ENCODE measurements at places on chromosomes 1 and 21. TPM values are rescaled to one million over a fixed set of nuclear protein-coding genes. Genes with fewer than 3 reads are reported as not detected.

DNA sequence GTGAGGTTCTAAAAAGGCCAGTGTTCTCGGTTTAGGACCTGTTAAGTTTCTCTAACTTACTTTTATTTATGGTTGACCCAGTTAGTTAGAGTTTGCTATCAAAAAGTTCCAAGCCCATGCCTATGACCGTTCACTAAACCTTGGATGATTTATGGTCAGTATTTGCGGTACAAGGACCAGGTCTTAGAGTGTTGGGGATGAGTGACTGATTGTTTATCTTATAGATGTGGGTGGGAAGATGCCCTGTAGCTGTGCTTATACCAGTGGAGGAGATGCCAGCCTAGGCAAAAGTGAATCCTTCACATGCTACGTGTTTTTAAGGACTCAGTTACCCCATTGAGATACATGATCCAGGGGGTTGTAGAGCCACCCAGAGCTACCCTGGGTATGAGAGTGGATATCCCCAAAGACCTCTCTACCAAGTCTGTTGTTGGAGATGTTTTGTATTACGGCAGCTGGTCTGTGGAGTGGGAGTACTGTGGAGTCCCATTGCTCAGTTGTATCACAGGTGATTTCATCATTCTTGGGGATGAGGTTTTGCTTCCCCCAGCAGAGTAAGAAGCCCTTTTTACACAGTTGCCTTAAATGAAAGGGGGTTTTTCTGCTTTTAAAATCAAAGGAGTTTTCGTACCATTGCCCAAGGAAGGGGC lies 2.1 kb downstream of the SLC22A15 start:
- H3K4me3 ChIP-seq: no peak overlapping the region
- H3K4me1 ChIP-seq: peaks cover 27% of the 10 kb centered on the region
- DNase-seq: no peak
- 0 out of 2 replicates have a peak overlapping the region, but pooled peaks have one; percentile 30 for H3K27ac ChIP-seq
- no peaks in the 10 kb centered on the region for H3K36me3 ChIP-seq

GRCh38 chr1:23639460-23640095 lies 52.0 kb upstream of the RPL11 start:
- H3K27me3 ChIP-seq: no peaks in the 10 kb centered on the region
- no peak for DNase-seq

DNA sequence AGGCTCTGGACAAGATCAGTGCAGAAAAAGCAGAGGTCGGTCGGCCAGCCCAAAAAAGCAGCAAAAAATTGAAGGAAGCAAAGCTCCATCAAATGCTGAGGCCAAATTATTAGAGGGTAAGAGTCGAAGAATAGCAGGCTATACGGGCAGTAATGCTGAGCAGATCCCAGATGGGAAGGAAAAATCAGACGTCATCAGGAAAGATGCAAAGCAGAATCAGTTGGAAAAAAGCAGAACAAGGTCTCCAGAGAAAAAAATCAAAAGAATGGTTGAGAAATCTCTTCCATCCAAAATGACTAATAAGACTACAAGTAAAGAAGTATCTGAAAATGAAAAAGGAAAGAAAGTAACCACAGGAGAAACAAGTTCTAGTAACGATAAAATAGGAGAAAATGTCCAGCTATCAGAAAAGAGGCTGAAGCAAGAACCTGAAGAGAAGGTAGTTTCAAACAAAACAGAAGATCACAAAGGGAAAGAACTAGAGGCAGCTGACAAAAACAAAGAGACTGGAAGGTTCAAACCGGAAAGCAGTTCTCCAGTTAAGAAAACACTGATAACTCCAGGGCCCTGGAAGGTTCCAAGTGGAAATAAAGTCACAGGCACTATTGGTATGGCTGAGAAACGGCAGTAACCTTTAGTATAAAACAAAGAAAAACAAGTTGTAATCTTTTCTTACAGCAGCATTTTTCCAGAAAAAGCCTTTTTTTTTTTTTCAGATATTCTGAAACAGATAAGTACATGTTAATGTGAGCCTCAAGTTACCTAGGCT lies 75.7 kb downstream of the PHTF1 start:
- DNase-seq: no peak
- H3K4me3 ChIP-seq: no peak overlapping the region
- H3K36me3 ChIP-seq: no peaks in the 10 kb centered on the region
- no peak overlapping the region for H3K27ac ChIP-seq
- H3K27me3 ChIP-seq: no peaks in the 10 kb centered on the region

GRCh38 chr1:186925881-186926669 lies 97.3 kb downstream of the PLA2G4A start:
- no peak for DNase-seq
- H3K36me3 ChIP-seq: no peaks in the 10 kb centered on the region
- no peaks in the 10 kb centered on the region for H3K27me3 ChIP-seq
- no peak overlapping the region for H3K4me3 ChIP-seq
- H3K4me1 ChIP-seq: no peaks in the 10 kb centered on the region

GRCh38 chr1:154741741-154742495 lies 128.2 kb downstream of the KCNN3 start:
- H3K36me3 ChIP-seq: no peaks in the 10 kb centered on the region
- peaks cover 21% of the 10 kb centered on the region for H3K4me1 ChIP-seq
- peak; percentile 90 for DNase-seq
- H3K27ac ChIP-seq: no peak overlapping the region

Gene OR2L8
- not detected for total RNA-seq

Gene PLEKHN1
- total RNA-seq: 2.2 TPM

Gene FMO2
- not detected for total RNA-seq

Gene BATF3
- total RNA-seq: 3.6 TPM

Gene RAB25
- 21.3 TPM for total RNA-seq
